ENCODE measurements at places on chromosomes 7 and 10.

DNA sequence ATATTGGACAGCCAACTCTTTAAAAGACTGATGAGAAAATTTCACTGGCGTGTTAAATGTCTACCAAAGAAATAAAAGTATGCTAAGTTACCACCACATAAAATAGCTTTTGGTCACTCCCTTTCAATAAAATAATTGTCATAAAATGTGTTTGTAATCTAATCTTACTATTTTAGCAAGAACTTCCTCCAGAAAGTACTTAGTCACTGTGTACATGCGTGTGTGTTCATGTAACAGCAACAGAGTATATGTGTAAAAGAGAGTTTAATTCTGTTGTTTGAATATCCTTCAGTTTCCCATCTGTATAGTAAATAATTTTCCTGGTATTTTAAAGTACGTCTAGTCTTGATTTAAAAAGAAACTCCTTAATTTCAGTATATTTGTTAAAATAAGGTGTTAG lies 35.0 kb upstream of the WASL start:
- DNase-seq = no peak

GRCh38 chr10:116126954-116127695 lies 145.9 kb downstream of the GFRA1 start:
- DNase-seq = no peak

- DNase-seq = no peak
Measured at GRCh38 chr10:52895059-52895458, 122.5 kb upstream of the MBL2 start.

GRCh38 chr10:77636282-77636966 lies 1.2 kb downstream of the KCNMA1 start:
- no peak for DNase-seq

- DNase-seq = no peak
Measured at GRCh38 chr10:130455791-130456190, 319.6 kb downstream of the GLRX3 start.

DNA sequence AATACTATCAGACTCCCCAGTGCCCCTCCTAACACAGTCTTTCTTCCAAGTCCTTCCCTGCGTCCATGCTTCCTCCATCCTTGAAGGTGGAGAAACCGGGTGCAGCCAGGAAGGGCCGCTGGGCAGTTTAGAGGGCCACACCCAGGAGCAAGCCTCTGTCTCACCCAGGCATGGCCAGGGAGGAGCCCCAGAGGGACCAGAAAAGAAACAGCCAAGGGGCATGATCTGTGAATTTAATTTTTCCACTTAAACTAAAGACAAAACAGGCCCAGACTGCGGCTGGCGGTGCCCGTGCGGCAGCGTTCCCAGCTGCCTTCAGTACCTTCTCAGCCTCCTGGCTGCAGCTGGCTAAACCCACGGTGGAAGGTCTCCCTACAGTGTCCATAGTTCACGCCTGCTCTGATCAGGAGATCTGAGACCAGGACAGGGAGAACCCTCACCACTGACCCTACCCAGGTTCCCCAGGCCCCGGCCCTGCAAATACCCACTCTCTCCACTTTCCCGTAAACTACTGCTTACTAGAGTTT lies 12.9 kb downstream of the UNCX start:
- no peak for DNase-seq

- no peak for DNase-seq
Measured at GRCh38 chr7:28358423-28358868, 53.9 kb upstream of the CREB5 start.

DNA sequence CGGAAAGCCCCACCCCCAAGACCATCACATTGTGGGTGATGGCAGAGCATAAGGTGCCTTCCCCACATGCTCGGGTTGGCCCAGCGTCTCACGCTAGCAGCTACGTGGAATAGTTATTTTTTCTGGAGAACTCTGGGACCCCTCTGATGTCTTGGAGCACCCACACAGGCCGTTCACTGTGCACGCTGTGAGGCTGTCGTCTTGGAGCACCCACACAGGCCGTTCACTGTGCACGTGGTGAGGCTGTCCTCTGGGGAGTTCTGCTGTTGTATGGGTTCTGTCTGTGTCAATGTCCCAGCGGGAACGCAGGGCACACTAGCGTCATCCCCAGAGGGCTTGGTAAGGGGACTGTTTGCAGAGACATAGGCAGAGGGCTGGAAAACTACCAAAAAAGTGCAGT lies 38.8 kb upstream of the FAM20C start:
- no peak for DNase-seq

- DNase-seq = no peak
Measured at GRCh38 chr7:36605261-36606051, 118.8 kb downstream of the AOAH start.

Data from bone marrow (tissue), 2 donors.